ENCODE measurements at places on chromosomes 7 and 10.
A peak's percentile ranks its signal among the peaks of the same experiment; 100 is the strongest.

GRCh38 chr10:14523286-14523685, 192.6 kb upstream of the FRMD4A start:
- no peak overlapping the region for H3K27ac ChIP-seq
- H3K27me3 ChIP-seq, result no peaks in the 10 kb centered on the region
- DNase-seq, result no peak
- peaks cover 21% of the 10 kb centered on the region for H3K36me3 ChIP-seq
- peaks cover 20% of the 10 kb centered on the region for H3K4me1 ChIP-seq
- no peak overlapping the region for H3K4me3 ChIP-seq

GRCh38 chr7:1025743-1026581, 18.4 kb upstream of the GPR146 start:
- H3K36me3 ChIP-seq, result peaks cover 34% of the 10 kb centered on the region
- no peaks in the 10 kb centered on the region for H3K27me3 ChIP-seq
- H3K4me1 ChIP-seq, result peaks cover 12% of the 10 kb centered on the region
- no peak overlapping the region for H3K27ac ChIP-seq
- no peak overlapping the region for H3K4me3 ChIP-seq
- no peak for DNase-seq

DNA sequence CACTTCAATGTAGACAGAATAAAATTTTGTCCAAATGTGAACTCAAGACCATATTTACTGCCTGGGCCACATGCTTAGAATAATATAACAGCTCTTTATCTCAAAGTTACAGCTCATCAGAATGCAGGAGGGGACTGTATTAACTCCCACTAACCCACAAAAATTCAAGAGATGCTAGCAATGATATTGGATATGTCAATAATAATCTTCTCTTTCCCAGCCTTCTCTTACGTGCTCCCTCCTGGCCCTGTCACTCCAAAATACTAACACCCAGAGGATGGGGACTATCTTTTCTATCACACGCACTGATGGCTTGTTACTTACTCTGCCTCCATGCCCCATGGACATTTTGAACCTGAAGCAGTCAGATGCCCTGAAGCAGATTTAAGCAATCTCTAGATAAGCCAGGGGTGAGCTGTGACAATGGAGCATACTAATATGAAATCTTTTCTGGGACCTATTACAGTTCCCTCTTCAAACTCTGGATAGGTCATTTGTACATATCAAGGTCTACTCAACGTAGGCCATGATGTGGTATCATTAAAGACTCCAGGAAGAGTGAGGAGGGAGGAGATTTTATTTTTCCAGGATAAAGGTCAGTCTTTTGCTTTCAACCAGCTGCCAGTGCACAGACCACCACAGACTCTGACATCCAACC, 803.0 kb downstream of the GRM8 start:
- H3K27ac ChIP-seq, result peak overlapping the region; percentile 33
- no peaks in the 10 kb centered on the region for H3K27me3 ChIP-seq
- peaks cover 4% of the 10 kb centered on the region for H3K4me1 ChIP-seq
- DNase-seq, result no peak
- no peaks in the 10 kb centered on the region for H3K36me3 ChIP-seq

DNA sequence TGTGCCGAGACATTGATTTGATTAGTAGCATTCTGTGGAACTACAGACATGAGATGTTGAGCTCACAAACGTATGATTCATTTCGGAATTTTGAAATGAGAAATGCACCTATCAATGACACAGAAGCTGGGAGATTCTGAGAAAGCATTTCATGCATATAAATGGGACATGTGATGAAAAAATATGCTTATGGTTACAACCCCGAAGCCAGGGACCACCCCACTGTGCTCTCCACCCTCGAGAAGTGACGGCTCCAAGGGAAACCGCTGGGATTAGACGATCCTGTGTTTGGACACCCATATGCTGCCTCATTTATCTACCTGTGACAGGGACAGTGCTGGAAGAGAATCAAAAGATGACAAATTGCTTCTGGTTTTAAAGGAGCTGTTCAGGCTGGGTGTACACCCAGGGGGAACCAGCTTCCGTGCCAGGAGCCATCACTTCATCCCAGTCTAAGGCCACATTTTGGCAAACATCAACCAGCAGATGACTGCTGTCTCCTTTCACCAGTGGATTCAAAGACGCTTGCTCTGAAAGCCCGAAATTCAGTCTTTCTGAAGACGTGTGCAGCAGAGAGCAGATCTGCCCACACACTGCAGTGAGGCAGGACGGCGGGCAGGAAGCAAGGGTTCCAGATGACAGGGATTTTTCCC, 109.9 kb downstream of the ATXN7L1 start:
- no peak for DNase-seq
- H3K4me1 ChIP-seq, result no peaks in the 10 kb centered on the region
- no peak overlapping the region for H3K27ac ChIP-seq
- H3K27me3 ChIP-seq, result no peaks in the 10 kb centered on the region
- H3K4me3 ChIP-seq, result no peak overlapping the region
- peaks cover 7% of the 10 kb centered on the region for H3K36me3 ChIP-seq

- no peaks in the 10 kb centered on the region for H3K4me1 ChIP-seq
- H3K27ac ChIP-seq, result no peak overlapping the region
- H3K4me3 ChIP-seq, result no peak overlapping the region
- no peaks in the 10 kb centered on the region for H3K27me3 ChIP-seq
- DNase-seq, result no peak
Measured at GRCh38 chr10:26665080-26666048, 32.1 kb upstream of the PDSS1 start.

GRCh38 chr10:30812018-30812851, 182.7 kb upstream of the LYZL2 start:
- H3K27me3 ChIP-seq, result no peaks in the 10 kb centered on the region
- H3K36me3 ChIP-seq, result no peaks in the 10 kb centered on the region
- peak overlapping the region; percentile 44 for H3K27ac ChIP-seq
- H3K4me1 ChIP-seq, result peaks cover 16% of the 10 kb centered on the region

DNA sequence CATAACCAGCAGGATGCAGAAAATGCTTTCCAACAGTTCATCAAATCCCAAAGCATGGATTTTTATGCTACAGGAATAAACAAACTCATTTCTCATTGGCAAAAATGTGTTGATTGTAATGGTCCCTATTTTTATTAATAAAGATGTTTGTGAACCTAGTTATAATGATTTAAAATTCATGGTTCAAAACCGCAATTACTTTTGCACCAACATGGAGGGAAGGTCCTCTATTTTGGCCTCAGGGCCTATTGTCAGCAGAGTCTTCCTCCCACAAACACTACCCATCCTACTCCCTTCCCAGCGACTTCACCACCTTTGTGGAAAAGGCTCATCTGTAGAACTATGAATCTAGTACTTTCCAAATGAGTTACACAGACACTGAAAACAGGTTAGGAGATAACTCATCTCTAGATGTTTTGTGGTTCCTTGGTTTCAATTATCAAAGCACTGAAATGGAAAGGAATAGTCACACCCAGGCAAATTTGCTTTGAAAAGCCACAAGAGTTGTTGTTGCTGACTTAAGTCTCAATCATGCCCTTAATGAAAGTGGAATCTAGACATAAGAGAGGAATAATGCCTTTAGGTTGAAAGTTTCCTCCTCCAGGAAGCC, 59.4 kb upstream of the FRMD4A start:
- DNase-seq, result no peak
- H3K4me3 ChIP-seq, result no peak overlapping the region
- H3K27me3 ChIP-seq, result no peaks in the 10 kb centered on the region
- H3K36me3 ChIP-seq, result no peaks in the 10 kb centered on the region

DNA sequence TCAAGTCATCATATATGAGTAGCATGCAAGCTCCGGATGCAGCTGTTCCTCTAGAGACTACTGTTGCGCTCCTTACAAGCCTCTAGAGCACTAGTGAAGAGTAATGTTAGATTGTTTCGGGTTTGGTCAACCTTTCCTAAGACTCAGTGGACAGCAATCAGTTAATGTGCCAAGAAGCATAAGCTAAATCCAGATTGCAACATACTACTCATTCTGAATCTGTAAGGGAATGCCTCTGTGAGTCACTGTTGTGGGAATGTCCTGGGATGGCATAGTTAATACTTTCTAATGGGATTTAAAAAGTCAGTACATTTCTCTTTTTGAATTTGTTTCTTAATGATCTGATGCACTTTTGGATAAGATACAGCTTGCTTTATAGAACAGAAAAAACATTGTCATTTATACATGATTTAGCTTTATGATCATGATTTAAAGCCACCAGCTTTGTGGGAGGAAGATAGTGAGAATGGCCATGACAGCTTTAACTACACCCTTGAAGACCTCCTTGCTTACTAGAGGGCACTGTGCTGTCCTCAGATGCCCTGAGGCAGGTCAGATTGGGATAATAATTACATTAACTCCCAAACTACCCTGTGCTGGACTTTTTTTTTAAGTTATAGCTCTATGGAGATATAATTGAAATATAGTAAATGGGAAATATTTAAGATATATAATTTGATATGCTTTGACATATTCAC, 138.4 kb downstream of the SDK1 start:
- no peak for DNase-seq
- H3K27me3 ChIP-seq, result no peaks in the 10 kb centered on the region
- no peaks in the 10 kb centered on the region for H3K4me1 ChIP-seq
- no peak overlapping the region for H3K4me3 ChIP-seq

GRCh38 chr7:120987280-120987679, 1.2 kb upstream of the CPED1 start:
- peaks cover 5% of the 10 kb centered on the region for H3K27me3 ChIP-seq
- DNase-seq, result no peak
- H3K36me3 ChIP-seq, result no peaks in the 10 kb centered on the region

DNA sequence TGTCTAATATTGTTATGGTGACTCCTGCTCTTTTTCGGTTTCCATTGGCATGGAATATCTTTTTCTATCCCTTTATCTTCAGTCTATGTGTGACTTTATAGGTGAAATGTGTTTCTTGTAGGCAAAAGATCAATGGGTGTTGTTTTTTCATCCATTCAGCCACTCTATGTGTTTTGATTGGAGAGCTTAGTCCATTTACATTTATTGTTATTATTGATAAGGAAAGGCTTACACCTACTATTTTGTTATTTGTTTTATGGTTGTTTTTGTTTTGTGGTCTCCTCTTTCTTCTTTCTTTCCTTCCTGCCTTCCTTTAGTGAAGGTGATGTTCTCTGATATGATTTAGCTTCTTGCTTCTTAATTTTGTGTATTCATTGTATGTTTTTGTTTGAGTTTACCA, 414.3 kb downstream of the ADRA2A start:
- no peak overlapping the region for H3K27ac ChIP-seq
- no peaks in the 10 kb centered on the region for H3K27me3 ChIP-seq
- H3K4me1 ChIP-seq, result no peaks in the 10 kb centered on the region
- no peak for DNase-seq

DNA sequence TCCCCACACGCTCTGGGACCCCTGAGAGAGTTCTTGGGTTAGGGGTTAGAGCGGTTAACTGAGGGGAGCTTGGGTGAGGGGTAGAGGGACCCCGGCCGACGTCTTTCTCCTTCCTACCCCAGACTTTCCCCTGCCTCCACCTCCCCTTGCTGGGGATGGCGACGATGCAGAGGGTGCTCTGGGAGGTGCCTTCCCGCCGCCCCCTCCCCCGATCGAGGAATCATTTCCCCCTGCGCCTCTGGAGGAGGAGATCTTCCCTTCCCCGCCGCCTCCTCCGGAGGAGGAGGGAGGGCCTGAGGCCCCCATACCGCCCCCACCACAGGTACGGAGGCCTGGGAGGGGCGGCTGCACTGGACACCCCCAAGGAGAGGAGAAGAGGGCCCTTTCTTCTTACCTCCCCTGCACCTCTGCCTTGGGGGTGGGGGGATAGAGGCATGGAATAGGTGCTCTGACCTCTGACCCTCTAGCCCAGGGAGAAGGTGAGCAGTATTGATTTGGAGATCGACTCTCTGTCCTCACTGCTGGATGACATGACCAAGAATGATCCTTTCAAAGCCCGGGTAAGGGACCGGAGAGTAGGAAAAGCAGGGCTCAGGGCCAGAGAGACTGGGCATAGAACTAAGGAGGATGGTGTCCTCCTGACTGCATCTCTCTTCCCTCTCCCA, 1.1 kb downstream of the ZYX start:
- H3K36me3 ChIP-seq, result peaks cover 20% of the 10 kb centered on the region
- H3K27ac ChIP-seq, result peak overlapping the region; percentile 5
- DNase-seq, result no peak
- peak overlapping the region; percentile 90 for H3K4me3 ChIP-seq
- no peaks in the 10 kb centered on the region for H3K27me3 ChIP-seq

GRCh38 chr7:91162436-91162835, 101.8 kb upstream of the FZD1 start:
- H3K36me3 ChIP-seq, result no peaks in the 10 kb centered on the region
- DNase-seq, result no peak
- no peak overlapping the region for H3K27ac ChIP-seq

DNA sequence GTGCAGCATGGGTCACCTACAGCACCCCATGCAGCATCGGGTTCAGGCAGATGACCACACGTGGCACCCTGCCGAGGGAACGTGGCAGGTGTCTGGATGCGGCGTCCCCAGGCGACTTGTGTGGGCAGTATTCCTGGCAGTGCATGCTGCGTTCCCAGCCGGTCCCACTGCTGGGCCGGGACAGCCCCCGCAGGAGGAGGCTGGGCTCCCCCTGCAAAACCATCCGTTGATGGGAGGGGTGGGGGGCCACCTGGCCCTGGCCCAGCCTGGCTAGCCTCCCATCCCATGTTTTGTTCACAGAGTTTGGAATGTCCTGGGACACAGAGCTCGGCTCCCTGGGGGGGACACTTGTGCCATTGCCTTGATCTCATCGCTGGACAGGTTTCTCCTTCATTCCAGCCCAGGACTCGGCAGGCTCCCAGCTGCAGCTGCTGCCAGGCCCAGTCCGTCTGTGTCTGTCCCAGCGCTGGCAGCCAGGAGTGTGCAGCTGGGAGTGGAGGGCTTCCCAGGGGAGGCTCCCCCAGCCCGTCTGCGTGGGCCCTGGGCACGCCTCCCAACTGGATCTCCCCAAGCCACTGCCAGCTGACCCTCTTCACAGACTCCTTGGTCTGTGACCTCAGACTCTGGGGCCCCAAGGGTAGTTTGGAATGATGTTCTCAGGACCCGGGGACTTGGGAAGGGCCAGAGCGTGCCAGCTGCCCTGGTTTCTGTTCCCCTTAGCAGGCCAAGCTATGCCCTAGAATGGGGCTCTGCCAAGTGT, 32.6 kb downstream of the TMEM270 start:
- H3K27me3 ChIP-seq, result peaks cover 2% of the 10 kb centered on the region
- no peak for DNase-seq
- no peak overlapping the region for H3K27ac ChIP-seq

DNA sequence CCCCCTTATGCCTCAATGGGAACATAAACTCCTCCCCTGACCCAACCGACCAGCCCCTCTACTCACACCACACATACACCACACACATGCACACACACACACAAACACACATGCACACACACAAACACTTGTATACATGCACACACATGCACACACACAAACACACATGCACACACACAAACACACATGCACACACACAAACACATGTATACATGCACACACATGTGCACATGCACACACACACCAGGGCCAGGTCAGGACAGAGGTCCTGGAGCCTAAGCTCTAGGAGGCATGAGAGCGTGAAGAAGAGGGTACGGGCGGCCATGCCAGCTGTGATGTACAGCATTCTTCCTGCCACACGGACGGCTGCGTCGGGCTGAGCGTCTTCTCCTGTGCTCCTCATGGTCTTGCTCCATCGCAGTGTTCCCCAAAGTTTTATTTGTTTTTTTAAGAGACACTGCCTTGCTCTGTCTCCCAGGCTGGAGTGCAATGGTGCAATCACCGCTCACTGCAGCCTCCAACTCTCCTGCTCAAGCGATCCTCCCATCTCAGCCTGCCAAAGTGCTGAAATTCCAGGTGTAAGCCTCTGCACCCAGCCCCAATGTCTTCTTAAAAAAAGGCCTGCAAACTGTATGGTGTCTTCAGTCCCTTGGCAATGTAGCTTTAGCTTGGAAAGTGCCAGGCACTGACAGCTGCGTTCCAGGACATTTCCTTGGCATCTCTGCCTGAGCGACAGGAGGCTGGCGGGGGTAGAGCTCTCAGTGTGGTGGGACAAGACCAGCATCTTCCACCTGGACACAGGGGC, 38.8 kb upstream of the INPP5A start:
- H3K36me3 ChIP-seq, result no peaks in the 10 kb centered on the region
- no peak overlapping the region for H3K4me3 ChIP-seq
- no peaks in the 10 kb centered on the region for H3K27me3 ChIP-seq
- H3K27ac ChIP-seq, result no peak overlapping the region
- DNase-seq, result no peak
- H3K4me1 ChIP-seq, result no peaks in the 10 kb centered on the region

Measured in large intestine (tissue), 12 donors.